ENCODE measurements at places on chromosomes 7 and 10.

GRCh38 chr10:35294506-35294905 is 41.8 kb upstream of the CCNY start:
- DNase-seq: no peak

DNA sequence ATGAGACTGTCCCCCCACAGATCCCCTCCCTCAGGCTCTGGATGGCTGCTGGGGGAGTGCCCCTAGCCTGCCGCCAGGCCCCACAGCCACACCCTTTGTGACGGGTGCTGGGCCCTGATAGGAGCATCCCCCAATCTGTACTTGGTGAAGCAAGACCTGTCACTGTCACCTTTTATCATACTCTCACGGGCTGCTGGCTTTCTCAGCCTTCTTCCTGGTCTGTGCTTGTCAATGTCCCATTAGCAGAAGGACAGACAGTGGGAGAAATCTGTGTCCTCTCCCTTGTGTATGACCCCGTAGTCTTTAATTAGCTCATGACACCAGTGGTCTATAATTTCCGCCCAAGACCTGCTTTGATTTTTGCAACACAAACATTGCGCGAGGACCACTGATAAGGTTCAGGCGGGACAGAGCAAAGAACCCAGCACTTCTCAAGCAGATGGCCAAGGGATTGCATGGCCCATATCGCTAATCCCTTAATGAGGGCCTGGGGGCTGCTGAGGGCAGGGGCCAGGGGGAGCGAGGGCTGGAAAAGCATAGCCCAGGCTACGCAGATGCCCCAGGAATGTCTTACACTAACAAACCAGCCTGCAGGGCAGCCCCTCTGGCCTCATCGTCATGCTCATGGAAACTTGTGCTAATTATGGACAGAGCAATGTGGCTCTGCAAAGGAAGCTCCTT is 127.8 kb downstream of the PTPN20 start:
- DNase-seq: peak; percentile 47

GRCh38 chr7:150912427-150912826 is 60.1 kb downstream of the AOC1 start:
- DNase-seq: no peak

DNA sequence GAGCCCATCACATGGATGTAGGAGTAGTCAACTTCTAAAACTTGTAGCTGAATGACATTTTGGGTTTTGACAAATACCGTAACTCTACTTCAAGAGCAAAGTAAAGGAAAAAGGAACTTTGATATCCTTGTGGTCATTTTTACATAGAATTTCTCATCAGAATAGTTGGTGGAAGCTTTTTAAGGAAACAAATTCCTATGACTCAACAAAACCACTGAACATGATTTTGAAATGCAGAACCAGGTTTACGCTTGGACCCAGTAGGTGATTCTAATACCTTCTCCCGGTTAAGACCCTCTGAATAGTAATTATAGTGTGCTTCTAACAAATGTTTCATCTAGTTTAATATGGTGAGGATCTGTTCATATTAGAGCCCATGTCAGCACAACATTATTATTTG is 307.8 kb downstream of the GPR37 start:
- DNase-seq: no peak

- DNase-seq: no peak
Measured at GRCh38 chr10:48800007-48800675, 115.5 kb downstream of the WDFY4 start.

DNA sequence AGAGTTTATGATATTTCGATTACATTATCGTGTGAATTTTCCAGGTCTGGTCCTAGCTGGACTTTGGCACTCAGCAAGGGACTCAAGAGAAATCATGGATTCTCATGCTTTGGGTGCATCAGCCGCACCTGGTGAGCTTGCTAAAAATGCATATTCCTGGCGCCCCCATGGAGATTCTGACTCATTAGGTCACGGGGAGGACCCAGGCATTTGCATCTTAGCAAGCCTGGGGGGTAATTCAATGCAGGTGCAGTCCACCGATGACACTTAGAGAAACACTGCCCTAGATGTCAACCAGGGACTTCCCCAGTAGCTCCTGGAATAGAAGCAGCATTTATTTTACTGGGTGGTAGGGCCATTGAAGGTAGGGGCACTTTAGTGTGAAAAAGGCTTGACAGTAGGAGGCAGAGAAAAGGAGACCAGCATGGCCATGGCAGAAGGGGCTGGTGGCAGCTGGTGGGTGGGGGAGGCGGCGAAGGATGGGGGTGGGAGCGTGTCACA is 29.9 kb upstream of the PDCD4 start:
- no peak for DNase-seq

- DNase-seq: no peak
Measured at GRCh38 chr10:62036186-62037081, 134.9 kb downstream of the ARID5B start.

- DNase-seq: no peak
Measured at GRCh38 chr7:22571766-22572165, 71.8 kb upstream of the STEAP1B start.

GRCh38 chr10:78785991-78786390 is 282.8 kb upstream of the ZMIZ1 start:
- no peak for DNase-seq

DNA sequence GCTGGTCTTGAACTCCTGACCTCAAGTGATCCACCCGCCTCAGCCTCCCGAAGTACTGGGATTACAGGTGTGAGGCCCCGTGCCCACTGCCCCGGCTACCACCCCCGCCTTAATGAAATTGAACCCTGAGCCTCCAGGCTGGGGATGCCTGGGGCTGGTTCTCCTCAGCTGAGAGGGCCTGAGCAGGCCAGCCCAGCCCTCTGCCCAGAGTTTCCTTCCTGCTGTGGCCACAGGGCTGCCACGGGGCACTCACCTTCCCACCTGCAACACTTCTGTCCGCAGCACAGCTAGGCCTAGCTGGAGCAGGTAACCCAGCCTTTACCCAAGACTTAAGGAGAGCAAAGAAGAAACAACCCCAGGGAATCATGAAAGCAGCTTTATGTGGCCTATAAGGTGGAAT is 78.1 kb upstream of the ANLN start:
- no peak for DNase-seq

DNA sequence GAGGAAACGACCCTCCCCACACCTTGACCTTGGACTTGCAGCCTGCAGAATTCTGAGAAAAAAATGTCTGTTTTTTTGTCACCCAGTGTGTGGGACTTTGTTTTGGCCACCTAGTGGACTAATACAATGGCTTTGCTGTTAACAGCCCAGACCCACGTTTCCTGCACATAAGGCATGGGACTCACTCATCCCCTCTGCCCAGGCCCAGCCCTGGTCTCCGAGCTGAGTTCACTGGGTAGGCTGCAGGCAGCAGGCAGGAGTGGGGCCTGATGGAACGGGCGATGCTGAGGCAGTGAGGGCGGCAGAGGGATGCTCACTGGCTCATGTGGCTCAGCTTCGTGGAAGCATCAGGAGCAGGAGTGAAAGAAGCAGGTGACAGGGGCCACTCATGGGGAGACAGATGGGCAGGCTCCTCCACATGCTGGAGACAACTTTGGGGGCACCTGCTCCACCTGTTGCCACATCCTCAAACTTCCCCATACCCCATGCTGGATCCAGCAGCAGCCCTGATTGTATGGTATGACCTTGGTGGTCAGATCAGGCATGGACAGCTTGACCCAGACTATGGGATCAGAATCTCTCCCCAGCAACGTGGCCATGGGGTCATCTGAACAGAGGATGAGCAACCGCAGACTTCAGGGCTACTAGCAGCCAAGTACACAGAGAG is 65.8 kb upstream of the ANTXRL start:
- DNase-seq: no peak

DNA sequence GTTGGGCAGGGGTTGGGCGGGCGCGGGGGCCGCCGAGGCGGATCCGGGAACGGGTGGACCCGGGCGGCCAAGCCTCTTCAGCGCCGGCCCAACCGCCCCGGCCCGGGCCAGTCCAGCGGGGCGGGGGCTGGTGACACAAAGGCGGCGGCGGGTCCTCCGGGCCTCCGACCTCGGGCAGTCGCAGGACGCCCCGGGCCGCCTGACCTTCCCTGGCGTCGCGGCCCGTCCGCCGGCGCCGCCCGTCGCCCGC is 54.2 kb downstream of the METTL2B start:
- DNase-seq: no peak

- peak; percentile 42 for DNase-seq
Measured at GRCh38 chr10:62681211-62681940, 123.1 kb upstream of the ADO start.

GRCh38 chr10:60797200-60797599 is 18.9 kb downstream of the CDK1 start:
- no peak for DNase-seq

GRCh38 chr7:87226495-87226894 is 7.0 kb upstream of the TMEM243 start:
- DNase-seq: no peak

DNA sequence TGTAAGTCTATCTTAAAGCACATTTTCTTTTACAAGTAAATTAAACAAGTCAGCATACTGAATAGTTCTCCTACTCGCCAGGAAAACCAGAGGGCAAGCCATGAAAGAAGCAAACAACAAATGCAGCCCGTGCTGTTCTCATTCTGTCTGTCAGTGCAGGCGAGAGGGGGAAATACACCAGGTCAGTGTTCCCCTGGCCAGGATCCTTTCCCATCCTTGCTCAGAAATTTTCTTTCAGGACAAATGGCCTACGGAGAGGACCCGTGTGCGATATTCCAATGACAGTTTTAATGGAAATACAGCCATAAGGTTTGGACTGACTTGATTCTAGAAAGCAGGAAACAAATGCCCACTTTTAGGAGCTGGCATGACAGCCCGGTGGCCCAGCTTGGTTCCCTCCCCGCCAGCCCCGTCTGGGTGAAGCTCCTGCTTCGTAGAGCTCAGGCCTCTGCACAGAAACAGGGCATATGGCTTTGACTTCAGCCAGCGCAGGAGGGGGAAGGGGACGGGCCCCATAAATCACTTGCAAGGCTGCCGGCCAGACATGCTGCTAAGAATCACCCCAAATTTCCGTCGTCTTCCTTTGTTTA is 67.8 kb downstream of the FRMD4A start:
- no peak for DNase-seq

- DNase-seq: no peak
Measured at GRCh38 chr7:43112459-43112940, at the start of gene HECW1. HECW1 (plus strand) TSS chr7:43112647; CDS start chr7:43243906, 131,259 bp downstream.

DNA sequence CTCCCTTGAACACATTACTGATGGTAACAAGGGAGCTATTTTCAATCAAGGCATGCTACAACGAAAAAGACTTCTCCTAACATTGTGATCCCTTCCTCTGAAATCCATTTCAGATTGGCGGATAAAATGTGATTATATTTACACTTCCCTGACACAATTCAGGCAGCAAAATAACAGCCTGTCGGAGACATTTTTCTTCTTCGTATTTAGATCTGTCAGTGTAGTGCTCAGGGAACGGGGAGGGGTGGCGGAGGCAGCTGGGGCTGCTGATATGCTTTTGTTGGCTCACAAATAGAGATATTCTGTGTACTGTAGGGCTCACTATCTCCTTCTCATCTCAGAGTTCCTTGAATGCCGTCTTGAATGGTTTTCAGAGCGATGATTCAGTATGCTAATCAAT is 1261.7 kb upstream of the AUTS2 start:
- DNase-seq: no peak

DNA sequence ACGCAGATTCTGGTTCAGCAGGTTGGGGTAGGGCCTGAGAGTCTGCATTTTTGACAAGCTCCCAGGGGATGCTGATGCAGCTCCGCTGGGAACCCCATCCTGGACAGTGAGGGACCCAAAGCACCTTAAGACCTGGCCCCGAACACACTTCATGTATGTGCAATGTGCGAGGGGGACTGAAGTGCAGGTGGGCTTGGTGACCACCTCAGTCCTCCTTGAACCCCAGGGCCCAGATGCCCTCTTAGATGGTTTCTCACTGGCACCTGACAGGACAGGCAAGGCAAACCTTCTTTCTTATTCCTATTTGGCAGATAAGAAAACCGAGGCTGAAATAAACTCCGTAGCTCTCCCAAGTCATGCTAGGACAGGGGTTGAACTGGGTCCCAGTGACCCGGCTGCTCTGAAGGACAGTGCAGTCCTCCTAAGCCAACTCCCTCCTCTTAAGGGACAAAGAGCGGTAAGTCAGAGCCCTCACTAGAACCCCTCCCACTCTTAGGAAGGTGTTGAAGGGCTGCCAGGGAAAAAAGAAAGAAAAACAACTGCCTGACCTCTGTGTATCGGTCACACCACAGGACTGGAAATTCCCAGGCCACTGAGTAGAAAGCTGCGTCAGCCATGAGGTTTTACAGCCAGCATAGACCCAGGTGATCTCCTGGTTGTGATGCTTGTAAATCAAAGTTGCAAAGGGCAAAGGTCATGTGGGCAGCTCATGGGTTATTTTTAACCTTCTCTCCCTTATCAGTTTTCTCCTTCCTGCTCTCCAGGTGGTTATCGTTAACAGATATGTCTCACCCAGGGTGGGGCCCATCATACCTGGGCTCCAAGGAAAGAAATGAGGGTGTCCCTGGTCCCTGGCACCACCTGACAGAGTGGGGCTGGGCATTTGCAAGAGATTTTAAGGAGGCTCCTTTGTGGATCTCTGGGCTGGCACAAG is 90.9 kb upstream of the SMNDC1 start:
- DNase-seq: peak; percentile 90

DNA sequence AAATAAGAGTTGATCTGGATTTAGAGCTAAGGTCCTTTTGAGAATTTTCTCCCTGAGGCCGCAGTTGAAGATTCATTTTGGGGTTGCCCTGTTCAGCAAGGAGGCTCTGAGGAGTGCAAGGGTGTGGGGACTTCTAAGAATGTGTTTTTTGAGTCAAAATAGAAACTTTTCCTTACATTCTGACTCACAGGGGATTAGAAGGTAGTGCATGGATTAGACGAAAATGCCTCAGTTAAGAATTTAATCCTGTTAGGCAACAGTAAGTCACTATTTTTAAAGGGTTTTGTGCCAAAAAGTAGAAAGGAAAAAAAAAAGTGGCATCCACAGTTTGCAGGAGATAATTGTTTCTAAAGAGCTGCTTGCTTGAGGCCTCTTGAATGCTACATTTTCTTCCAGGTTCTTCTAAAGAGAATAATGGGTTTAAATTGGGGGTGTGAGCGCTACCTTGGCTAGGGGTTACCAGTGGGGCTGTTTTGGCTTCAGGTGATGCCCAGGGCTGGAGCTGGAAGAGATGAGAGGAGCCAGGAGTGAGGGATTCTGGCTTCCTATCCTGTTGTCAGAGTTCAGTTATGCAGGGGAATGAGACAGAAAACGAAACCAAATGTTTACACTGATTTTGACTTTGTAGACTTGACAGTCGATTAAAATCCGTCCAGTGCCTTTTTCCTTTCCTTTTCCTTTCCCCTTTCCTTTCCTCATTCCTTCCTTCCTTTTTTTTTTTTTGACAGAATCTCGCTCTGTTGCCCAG is 52.9 kb downstream of the BAMBI start:
- DNase-seq: no peak

DNA sequence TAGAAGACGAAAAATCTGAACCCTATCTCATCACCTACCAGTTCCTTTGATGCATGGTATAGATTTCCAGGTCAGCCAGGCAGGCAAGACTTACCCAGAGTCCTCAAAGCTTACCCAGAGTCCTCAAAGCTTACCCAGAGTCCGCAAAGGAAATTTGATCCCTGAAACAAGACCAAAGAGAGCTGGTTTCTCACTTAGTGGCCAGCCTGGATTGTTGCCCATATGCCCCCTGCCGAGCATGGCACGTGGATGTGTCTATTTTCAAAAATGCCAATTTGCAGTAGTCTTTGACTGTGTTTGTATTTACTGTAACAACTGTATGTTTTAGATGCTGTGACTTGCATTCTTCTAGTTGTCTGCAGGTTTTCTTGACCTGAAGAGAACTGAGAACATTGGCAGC is 120.2 kb upstream of the STARD3NL start:
- no peak for DNase-seq

GRCh38 chr10:60050366-60050765 is 144.0 kb upstream of the CCDC6 start:
- DNase-seq: no peak
